ENCODE measurements at places on chromosomes 4 and X.
A peak's percentile ranks its signal among the peaks of the same experiment; 100 is the strongest.

DNA sequence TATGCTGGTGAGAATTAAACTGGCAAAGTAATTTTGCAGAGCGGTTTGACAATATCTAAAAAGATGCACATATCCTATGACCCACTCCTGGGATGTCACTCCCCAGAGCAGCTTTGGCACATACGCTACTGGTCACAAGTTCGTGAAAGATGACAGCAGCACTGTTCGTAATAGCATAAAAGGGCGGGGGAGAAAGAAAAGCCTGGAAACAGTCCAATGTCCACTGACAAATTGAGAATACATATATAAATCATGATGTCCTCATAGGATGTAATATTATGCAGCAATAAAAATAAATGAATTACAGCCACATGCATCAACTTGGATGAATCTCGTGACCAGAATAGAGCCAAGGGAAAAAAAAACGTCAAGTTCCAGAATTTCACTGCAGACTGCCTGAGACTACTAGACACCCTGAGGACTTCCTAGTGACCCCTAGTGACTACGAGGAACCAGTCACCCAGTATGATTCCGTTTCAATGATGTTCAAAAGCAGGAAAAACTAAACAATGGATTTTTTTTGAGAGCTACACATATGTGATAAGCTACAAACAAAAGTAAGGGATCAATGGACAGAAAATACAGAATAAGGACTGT is 1.8 kb downstream of the PCSK1N start:
- DNase-seq, result no peak

GRCh38 chr4:94475050-94475449 is 23.3 kb downstream of the PDLIM5 start:
- DNase-seq, result no peak

DNA sequence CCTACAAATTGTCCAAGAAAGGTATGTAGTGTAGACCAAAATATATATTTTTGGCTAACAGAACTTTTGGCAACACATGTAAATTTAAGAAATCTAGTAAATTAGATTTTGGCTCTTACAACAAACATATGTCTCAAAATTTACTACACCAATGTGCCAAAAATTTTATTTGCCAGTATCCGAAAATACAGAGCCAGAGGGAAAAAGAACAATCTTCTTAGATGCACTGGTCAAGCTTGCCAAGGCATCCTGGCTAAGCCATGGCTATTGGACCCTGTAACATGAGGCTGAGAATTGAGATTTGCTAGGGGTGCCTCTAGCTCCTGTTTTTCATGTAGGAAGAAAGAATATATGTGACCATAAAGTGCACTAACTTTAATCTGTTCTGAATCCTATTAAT is 91.8 kb downstream of the GABRG1 start:
- no peak for DNase-seq

DNA sequence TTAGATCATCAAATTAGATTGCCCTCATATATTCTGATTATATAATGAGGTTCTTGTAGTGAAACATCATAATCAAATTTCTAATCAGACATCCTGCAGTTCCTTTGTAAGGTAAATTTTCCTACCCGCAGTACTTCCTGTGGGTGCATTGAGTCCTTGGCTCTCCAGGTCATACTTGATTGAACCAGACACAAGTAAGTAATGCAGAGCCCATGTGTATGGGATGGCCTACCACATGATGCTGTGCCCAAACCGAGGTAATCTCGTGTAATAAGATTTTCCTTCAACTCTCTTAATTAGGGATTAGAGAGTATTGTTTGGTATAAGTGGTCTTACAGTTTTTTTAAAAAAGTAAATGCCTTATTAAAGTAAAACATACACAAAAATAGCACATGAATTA is 1841.8 kb downstream of the PCDH7 start:
- no peak for DNase-seq

- peak; percentile 35 for DNase-seq
Measured at GRCh38 chrX:68684291-68684918, 36.9 kb downstream of the STARD8 start.

All from stimulated activated CD8-positive, alpha-beta memory T cell treated with anti-CD3 and anti-CD28 coated beads, Interleukin-4, amount 100 ng/mL, for 48 hours (primary cell).